Naive thymus-derived CD8-positive, alpha-beta T cell (primary cell): ENCODE measurements at places on chromosomes 2 and 18.

DNA sequence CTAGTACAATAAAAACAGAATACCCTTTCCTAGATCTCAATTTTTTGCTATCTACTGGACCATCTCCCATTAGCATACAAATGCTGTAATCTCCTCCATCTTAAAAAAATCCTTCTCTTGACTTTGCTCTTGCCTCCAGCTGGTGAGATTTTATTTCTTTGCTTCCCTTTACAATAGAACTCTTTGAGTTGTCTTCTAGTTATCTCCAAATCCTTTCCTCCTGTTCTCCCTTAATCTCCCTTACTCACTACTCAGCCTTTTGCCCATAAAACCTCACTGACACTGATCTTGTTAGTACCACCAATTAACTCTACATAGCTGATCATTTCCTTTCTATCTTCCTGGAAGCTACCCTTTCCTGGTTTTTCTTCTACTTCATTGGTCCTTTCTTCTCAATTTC is 63.5 kb upstream of the FRZB start:
- DNase-seq: no peak

- no peak for DNase-seq
Measured at GRCh38 chr2:105521176-105521575, 122.3 kb upstream of the FHL2 start.

GRCh38 chr2:86808315-86809161 is 17.8 kb upstream of the CD8A start:
- peak; percentile 96 for DNase-seq

DNA sequence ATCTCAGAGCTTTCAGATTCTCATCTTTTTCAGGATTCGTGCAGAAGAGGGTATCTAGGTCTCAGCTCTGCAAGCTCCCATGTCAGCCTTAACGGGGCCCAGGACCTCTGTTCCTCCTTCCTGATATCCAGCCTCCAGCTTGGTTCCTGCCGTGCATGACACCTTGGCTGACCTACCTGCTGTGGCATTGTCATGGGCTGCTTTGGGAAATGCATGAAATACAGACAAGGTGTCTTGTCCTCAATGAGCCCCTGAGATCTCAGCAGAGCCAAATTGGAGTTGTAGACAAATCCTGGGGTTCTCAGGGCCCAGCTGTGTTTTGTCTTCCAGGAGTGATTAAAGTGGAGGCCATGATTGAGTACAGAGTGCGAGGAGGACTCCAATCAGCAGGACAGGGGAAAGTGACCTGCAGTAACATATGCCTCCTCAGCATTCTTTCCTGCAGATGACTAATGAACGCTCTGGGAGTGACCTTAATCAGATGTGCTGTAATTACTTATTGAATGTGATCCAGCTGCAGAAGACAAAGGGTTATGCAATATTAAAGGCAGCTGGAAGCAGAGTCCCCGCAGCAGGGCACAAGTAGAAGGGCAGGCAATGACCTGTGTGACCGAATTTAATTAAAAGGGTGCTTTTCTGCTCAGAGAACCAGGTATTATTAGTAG is 141.1 kb downstream of the CCBE1 start:
- no peak for DNase-seq

DNA sequence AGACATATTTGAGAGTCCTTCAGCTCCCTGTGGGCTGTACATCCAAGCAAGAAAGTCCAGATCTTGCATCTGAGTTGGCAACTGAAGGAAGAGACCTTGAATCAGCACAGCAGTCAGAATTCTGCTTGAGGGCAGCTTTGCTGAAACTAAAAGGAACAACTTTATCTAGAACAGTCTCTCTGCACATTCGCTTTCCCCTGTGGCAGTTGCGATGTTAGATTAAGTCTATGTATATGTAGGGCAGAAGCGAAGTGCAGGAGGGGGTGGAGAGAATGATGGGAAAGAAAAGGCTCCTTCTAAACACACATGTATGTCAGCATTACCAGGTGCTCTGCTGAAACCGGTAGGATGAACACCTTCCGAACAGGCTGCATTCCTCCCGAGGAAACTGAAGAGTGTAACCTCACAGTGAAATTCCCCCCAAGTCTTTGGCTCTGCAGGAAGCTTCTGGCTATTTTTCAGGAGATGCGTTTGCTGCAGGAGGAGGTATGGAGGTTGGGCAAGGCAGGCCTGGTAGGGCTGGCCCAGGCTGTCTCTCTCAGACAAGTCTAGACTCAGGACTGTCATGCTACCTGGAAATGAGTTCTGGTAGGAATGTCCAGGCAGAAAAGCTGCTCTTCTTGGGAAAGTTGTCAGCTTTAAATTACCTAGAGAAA is 70.0 kb upstream of the ATL2 start:
- DNase-seq: no peak

- no peak for DNase-seq
Measured at GRCh38 chr2:66463206-66463755, 28.4 kb downstream of the MEIS1 start.
